Activated CD4-positive, alpha-beta T cell treated with anti-CD3 and anti-CD28 coated beads for 36 hours (primary cell): ENCODE measurements at places on chromosomes 1 and 21.

DNA sequence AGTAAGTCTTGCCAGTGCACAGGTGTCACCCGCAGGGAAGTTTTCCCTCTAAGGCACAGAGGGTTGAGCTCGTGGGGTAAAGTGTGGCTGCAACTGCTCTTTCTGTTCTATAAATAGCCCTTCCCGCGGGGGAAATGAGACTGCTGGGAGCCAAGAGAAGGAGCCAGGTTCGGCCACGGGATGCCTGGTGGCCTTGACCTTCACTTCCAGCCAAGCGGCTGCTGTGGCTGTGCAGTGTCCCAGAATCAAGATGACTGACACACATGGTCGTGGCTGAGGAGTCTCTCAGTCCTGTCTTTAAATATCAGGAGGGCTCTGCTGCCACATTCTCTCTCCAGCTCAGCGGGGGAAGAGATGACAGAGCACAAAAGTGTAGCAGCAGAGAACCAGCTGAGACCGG lies 154.1 kb upstream of the VAMP3 start:
- no peak overlapping the region for H3K27ac ChIP-seq

GRCh38 chr1:232578651-232579195 lies 51.2 kb downstream of the SIPA1L2 start:
- peak overlapping the region; percentile 40 for H3K4me3 ChIP-seq
- no peak for DNase-seq
- H3K27me3 ChIP-seq: no peaks in the 10 kb centered on the region
- no peaks in the 10 kb centered on the region for H3K36me3 ChIP-seq
- H3K4me1 ChIP-seq: peaks cover 53% of the 10 kb centered on the region

- no peaks in the 10 kb centered on the region for H3K4me1 ChIP-seq
- no peak overlapping the region for H3K27ac ChIP-seq
- no peaks in the 10 kb centered on the region for H3K36me3 ChIP-seq
- no peak overlapping the region for H3K4me3 ChIP-seq
These were observed 31.2 kb downstream of the MTARC1 start for GRCh38 chr1:220817907-220818306.

GRCh38 chr1:238624776-238625175 lies 734.1 kb upstream of the ZP4 start:
- no peak for DNase-seq
- H3K27ac ChIP-seq: no peak overlapping the region
- no peaks in the 10 kb centered on the region for H3K27me3 ChIP-seq
- H3K4me3 ChIP-seq: no peak overlapping the region

- no peaks in the 10 kb centered on the region for H3K4me1 ChIP-seq
- no peak for DNase-seq
- H3K27ac ChIP-seq: no peak overlapping the region
- H3K27me3 ChIP-seq: no peaks in the 10 kb centered on the region
These were observed 116.3 kb upstream of the HNRNPU start for GRCh38 chr1:244980605-244981004.

DNA sequence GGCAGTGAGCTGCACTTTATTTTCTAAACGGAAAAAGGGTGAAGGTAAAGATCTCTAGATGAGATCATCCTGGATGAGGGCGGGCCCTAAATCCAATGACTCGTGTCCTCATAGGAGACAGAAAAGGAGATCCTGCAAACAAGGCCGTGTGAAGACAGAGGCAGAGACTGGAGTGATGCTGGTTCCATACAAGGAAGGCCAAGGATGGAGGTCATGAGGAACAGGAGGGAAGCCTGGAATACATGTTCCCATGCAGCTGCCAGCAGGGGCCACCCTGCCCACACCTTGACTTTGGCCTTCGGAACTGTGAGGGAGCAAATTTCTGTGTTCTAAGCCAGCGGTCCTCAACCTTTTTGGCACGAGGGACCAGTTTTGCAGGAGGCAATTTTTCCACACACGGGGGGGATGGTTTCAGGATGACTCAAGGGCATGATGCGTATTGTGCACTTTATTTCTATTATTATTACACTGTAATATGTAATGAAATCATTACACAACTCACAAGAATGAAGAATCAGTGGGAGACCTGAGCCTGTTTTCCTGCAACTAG lies 94.3 kb downstream of the PSMG1 start:
- H3K4me3 ChIP-seq: no peak overlapping the region
- no peaks in the 10 kb centered on the region for H3K27me3 ChIP-seq
- no peak overlapping the region for H3K27ac ChIP-seq
- no peaks in the 10 kb centered on the region for H3K36me3 ChIP-seq

GRCh38 chr1:201636510-201636971 lies 97.6 kb downstream of the NAV1 start:
- H3K4me3 ChIP-seq: no peak overlapping the region
- H3K36me3 ChIP-seq: no peaks in the 10 kb centered on the region
- H3K27me3 ChIP-seq: no peaks in the 10 kb centered on the region
- DNase-seq: no peak

- H3K27ac ChIP-seq: no peak overlapping the region
- H3K36me3 ChIP-seq: no peaks in the 10 kb centered on the region
- H3K27me3 ChIP-seq: peaks cover 15% of the 10 kb centered on the region
- DNase-seq: no peak
These were observed 10.3 kb upstream of the S100A7 start for GRCh38 chr1:153470707-153471106.

DNA sequence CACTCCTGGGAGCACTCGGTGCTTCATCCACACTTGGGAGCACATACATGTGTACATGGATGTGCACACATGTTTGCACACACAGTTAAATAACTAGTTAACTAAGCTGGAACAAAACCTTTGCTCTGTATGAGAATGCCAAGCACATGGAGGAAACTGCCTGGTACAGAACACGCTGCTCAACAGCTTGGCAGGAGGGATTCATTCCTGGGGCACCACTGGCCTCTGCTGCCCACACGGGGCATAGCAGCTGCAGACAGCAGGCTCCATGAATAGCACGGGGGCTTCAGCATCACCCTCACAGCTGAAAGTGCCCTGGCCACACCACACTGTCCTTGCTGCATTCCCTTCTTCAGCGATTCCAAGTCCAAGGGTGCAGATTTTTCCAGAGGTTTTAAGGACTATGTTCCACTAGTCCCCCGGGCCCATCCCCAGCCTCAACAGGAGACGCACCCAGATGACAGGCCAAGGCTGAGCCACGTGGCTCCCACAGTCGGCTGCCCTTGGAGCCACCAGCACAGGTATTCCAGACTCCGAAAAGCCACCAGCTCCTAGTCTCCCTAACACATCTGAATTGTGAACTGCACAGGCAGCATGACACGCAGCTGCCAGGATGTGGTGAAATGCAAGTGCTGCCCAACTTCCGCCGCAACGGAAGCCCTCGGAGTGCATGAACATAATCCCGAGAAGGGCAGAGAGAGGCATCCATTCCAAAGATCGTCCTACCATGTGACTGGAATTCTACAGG lies 16.9 kb downstream of the NPHP4 start:
- H3K36me3 ChIP-seq: peaks cover 11% of the 10 kb centered on the region
- H3K4me3 ChIP-seq: no peak overlapping the region
- no peaks in the 10 kb centered on the region for H3K27me3 ChIP-seq
- DNase-seq: peak; percentile 57

- no peak overlapping the region for H3K4me3 ChIP-seq
- H3K36me3 ChIP-seq: peaks cover 38% of the 10 kb centered on the region
- no peaks in the 10 kb centered on the region for H3K27me3 ChIP-seq
These were observed 3.0 kb downstream of the RXFP4 start for GRCh38 chr1:155944444-155944799.
